ENCODE measurements at places on chromosomes 12 and 14.

- DNase-seq = no peak
Measured at GRCh38 chr12:108784270-108784669, 53.0 kb upstream of the CORO1C start.

DNA sequence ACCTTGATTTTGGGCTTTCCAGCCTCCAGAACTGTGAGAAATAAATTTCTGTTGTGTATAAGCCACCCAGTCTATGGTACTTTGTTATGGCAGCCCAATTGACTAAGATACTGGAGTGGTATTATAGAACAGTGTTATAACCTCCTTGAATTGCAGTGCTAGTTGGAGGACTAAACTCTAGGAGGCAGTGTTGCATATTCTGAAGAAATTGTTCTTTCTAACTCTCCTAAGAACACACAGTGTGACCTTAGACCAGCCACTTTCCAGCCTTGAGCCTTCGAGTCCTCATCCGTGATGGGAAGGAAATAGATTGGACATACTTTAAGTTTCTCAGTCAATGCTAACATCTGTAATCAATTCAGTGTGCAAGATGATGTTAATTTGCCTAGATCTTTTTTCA lies 22.4 kb upstream of the LRRC10 start:
- DNase-seq = no peak

GRCh38 chr12:40597133-40597532 lies 95.1 kb upstream of the CNTN1 start:
- DNase-seq = no peak

DNA sequence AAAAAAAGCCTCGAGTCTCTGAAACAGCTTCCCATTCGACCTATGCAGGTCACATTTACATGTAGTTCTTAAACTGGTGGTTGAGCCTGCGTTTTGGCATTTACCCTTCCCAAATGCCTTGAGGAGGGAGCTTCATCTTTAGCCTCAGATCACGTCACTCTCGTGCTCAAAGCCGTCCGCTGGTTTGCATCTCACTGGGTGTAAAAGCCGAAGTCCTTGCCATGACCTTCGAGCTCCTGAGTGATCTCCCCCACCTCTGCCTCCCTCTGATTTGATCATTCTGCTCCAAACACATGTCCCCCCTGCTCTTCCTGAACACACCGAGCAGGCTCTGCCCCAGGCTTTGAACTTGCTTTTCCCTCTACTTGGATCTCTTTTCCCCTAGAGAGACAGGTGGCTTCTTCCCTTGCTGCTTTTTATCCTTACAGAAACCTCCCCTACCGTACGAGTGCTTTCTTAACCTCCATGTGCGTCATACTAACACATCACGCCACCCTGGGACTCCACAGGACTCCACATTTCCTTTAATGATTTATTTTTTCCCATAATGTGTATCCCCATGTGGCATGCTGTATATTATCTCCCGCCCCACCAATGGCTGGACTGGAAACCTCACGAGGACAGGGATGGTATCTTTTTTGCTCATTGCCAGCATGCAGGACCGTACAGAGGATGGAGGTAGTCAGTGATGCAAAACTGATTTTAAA lies 610.7 kb downstream of the VRK1 start:
- DNase-seq = no peak

DNA sequence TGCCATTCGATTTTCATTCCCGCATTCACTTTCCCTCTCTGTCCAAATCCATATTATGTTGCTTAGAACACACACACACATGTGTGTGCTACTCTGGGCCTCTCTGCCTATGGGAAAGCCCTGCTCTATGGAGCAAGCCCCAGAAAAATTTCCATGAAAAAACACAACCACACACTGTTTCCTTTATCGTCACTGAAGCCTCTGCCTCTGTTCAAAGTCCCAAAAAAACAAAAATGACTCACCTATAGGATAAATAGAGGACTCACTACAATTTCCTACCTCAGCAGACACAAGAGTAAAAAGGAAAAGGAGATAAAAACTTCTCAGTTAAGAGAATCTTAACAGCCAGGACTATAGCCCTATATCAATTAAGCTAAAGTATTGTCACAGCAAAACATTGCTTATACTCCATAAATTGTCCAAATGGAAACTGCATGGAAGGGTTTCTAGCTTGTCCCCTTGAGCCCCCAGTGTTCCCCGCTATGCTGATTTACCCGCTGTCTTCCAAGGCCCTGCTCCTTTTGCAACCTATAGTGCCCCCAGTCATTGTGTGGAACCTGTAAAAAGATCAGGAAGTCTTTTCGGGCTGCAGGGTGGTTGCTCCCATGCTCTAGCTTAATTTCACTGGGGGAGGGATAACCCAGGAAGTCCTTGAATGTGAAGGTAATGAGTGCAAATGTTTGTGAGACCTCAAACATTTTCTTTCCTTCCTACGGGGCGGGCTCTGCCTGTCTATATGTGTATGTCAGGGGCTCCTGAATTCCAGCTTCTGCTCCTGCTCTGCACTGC lies 11.1 kb upstream of the PIP4K2C start:
- no peak for DNase-seq

DNA sequence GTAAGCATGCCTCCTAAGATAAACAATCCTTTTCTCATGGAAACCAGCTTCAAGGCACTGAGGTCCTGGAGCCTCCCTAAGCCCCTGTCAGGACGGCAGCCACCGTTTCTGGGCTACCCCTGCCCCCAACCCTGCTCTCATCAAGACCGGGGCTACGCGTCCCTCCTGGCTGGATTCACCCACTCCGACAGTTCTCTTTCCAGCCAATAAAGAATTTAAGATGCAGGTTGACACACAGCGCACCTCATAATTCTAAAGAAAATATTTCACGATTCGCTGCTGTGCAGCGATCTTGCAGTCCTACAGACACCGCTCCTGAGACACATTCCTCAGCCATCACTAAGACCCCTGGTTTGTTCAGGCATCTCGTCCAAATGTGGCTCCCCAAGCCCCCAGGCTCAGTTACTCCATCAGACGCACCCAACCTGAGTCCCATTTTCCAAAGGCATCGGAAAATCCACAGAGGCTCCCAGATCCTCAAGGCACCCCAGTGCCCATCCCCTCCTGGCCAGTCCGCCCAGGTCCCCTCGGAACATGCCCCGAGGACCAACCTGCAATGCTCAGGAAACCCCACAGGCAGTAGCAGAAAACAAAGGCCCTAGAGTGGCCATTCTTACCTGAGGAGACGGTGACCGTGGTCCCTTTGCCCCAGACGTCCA lies 336.3 kb downstream of the TMEM121 start:
- DNase-seq = no peak

GRCh38 chr12:112992541-112993398 lies 14.5 kb downstream of the OAS2 start:
- peak; percentile 55 for DNase-seq

Measured in fibroblast of skin of back (primary cell).